AG20443 (cell line): ENCODE measurements at places on chromosomes 7 and 10.

DNA sequence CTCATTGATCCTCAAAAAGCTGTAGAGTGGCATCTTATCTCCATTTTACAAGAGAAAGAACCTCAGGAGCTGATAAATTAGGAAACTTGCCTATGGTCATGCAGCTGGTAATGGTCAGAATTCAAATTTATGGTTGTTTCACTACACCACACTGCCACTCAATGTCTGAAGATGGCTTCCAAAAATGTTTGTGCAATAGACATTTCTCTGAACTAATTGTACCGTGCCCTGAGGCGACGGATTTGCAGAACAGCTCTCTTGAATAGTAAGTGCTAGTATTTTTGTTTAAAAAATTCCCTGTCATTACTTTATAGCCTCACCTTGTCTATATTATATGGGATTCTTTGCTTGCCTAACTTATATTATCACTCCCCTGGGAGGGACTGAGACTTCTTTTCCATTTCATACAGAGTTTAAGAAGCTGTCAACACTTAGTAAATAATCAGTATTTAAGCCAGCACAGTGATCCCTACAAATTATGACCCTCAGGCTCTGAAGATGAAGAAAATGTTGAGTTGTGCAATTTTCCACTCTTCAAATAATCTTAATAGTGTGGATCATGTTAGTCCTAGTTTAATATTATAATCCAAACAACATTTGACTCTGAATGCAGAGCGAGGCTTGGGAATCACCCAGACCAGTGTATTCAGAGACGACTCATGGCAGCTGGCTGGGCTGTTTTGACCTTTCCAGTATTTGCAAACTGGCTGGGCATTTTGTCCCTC is 346.6 kb downstream of the PTEN start:
- DNase-seq: peak; percentile 44

DNA sequence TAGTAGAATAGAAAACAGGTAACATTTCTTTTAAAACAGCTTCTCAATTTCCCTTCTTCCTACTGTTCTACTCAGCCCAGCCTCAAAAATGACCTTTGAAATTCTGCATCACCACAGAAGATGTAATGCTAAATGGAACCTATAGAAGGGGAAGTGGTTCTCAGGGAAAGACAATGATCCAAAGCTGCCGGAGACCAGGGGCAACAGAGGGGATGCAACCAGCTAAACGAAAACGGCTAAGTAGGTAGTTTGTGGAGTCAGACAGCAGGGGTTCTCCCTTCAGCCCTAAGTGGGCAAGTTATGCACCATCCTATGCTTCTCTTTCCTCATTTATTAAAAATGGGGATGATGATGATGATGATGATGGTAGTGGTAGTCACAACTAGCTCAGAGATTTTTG is 214.3 kb downstream of the ELMO1 start:
- DNase-seq: no peak

DNA sequence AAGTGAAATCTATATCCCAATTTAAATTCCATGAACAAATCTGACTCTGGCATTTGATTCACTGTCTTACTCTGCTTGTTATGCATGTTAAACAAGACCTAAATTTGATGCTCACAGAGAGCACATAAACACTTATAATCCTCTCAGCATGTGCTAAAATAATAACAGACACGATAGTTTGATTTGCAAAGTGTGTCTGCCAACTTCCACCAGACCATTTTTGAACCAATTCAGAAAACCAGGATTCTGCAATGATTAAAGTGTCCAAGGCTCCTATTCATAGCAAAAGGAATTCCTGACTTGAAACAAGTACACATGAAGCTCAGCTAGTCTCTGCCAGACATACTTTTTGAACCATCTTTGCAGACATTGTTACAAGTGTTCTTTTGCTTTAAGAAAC is 11.2 kb downstream of the RBM20 start:
- no peak for DNase-seq

GRCh38 chr10:58089739-58090138 is 178.0 kb downstream of the IPMK start:
- no peak for DNase-seq

GRCh38 chr10:119401671-119402395 is 140.7 kb downstream of the RGS10 start:
- peak; percentile 98 for DNase-seq

GRCh38 chr10:63253040-63253439 is 119.9 kb downstream of the NRBF2 start:
- no peak for DNase-seq

- DNase-seq: no peak
Observed at GRCh38 chr10:8071006-8071405, 16.5 kb downstream of the GATA3 start.

DNA sequence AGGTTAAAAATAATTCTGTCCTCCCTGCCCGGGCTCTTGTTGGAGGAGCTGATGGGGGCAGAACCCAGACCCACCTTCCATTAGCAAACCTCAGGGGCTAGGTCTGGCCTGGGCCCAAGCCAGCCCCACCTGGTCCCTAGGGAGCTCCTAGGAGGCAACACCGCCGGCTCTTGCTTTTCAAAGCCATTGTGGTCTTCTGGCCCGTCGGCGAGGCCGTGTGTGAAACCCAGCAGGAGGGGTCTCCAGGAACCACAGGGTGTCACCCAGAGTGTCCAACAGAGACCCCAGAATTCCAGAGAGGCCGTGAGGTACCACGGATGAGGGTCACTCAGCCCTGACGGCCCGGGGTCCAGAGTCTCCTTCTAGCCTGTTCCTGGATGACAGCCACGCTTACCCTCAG is 16.6 kb upstream of the PDGFA start:
- DNase-seq: no peak

- no peak for DNase-seq
Observed at GRCh38 chr7:14144109-14144508, 154.6 kb upstream of the ETV1 start.

- no peak for DNase-seq
Observed at GRCh38 chr10:69409176-69409495, 7.6 kb downstream of the TACR2 start.

GRCh38 chr10:73559590-73559989 is 31.6 kb downstream of the USP54 start:
- DNase-seq: no peak

DNA sequence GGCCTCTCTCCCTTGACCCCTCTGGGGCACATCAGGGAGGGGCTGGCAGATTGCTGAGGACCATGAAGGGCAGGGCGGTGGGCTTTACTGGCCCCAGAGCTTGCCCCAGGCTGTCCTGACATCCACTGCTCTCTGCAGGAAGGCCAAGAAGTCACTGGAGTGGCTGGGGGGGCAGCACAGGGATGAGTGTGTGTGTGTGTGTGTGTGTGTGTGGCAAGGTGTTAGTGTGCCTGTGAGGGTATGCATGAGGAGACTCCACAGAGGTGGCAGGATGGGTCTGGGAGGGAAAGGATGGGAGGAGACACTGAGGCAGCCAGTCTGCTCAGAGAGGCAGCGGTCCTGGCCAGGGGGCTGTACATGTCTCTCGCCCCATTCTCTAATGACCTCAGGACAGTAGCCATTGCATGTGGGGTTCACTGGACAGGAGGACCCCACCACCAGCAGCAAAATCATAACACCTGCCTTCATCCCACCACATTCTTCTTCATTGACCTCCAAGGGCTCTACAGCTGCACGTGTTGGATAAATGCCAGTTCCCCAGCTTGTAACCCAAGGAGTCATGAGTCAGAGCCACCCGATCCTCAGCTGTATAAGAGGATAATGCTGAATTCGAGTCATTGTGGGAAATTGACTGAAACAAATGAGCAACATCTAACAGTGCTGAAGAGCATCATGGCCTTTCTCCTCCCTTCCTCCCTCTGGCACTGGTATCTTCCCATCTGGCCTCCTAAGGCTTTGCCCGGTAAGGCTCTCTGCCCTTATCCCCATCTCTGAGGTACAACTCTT is 720.5 kb downstream of the GRID1 start:
- DNase-seq: no peak

GRCh38 chr10:77686650-77687417 is 49.2 kb upstream of the KCNMA1 start:
- no peak for DNase-seq

DNA sequence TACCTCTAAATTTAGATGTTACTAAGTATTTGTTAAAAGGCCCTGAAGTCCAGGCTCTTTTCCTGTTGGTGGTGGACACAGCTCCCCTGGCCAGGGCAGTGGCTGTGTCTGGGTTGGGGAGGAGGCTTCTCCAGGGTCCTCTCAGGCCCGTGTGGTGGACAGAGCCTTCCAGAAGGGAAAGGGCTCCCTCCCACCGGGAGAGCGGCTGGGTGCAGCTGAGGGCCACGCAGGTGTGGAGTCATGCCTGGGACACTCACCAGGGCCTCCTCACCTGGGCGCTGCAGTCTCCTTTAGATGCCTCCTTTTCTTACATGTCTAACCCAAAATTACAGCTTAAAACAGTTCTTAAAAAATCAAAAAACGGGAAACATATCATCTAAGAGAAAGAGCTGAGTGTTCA is 128.2 kb upstream of the TCERG1L start:
- DNase-seq: no peak
